Fibroblast of skin of left quadriceps (primary cell): ENCODE measurements at places on chromosomes 5 and 9.

DNA sequence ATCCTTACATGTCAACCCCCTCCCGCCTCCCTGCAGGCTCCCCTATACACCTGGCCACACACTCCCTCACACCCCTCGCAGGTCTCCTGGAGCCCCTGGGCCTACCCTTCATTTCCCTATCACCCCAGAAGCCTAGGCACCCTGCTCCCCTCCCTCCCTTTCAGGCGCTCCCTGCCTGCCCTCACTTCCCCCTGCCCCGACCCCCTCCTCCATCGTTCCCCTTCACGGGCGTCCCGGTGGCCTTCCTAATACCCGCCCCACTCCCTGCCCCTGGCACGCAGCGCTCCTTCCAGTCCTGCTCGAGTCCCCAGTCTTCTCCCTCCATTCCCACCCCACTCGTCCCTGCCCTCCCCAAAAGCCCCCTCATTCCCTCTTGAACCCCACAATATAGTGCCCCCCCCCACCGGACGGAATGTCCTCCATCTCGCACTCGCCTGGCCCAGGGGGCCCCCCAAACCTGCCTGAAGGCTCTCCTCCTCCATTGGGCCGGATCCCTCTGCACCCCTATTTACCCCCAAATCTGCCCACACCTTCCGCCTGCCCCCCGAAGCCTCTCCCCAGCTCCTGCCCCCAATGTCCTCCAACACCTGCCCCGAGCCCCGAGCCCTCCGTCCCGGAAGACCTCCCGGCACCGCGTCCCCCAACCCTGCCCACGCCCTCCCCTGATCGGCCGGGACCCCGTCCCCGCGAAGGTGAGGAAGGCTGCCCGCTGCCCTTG lies 746 bp downstream of the STRBP start:
- DNase-seq, result no peak

DNA sequence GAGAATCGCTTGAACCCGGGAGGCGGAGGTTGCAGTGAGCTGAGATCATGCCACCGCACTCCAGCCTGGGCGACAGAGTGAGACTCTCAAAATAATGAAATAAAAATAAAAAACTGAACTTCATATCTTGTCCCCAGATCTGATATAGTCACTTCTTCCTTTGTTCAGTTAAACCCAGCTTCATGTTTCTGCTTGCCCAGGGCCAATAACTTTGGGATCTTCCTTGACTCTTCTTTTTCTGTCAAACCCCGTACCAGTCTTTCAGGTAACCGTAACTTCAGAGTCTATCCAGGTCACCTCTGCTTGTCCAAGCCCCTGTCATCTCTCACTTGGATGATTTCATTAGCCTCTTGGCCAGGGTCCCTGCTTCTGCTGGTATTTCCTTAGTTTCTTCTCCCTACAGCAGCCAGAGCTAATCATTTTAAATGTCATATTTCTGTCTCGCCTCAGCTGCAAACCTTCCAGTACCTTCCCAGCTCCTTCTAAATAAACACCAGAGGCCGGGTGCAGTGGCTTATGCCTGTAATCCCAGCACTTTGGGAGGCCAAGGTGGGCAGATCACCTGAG lies 19.7 kb upstream of the ABL1 start:
- no peak for DNase-seq

DNA sequence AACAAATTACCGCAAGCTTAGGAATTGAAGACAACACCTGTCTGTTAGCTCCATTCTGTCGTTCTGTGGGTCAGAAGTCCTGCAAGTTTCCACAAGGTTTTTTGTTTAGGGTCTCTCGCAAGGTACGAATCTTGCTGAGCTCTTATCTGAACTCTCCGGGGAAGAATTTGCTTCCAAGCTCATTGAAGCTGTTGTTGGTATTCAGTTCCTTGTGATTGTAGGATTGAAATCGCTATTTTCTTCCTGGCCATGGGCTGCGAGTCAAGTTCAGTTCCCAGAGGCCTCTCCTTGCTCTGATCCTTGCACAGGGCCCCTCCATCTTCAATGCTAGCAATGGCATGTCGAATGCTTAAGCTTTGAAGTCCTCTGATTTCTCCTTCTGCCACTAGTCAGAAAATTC lies 53.5 kb upstream of the CNTLN start:
- no peak for DNase-seq

GRCh38 chr9:112080831-112081542 lies 94.1 kb downstream of the SUSD1 start:
- no peak for DNase-seq

GRCh38 chr5:40396317-40396716 lies 283.4 kb upstream of the PTGER4 start:
- no peak for DNase-seq

DNA sequence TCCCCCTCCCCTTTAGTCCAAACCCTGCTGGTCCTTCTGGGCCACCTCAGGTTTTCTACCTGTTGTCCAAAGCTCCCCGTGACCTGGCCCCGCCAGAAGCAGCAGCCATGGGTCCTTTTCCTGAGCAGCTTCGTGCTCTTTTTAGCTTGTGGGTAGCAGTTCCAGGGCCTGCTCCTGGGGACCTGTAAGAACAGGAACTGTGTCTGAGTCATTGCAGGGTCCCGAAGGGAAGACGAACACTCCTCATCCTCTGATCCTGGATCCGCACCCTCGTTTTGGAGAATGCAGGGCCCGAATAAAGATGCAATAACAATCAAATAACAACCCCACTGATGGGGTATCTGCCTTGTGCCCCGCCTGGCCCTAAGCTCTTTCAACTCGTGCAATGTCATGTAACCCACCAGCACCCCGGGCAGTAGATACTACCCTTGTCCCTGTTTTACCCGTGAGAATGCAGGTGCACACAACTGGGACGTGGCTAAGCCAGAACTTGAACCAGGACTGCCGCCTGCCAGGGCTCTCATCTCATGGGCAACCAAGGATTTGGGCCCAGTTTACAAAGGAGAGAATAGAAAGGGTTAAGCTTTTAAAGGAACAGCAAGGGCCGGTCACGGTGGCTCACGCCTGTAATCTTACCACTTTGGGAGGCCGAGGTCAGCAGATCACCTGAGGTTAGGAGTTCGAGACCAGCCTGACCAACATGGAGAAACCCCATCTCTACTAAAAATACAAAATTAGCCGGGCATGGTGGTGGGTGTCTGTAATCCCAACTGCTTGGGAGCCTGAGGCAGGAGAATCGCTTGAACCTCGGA lies 33.2 kb downstream of the NEK6 start:
- no peak for DNase-seq

GRCh38 chr9:89781838-89782540 lies 177.2 kb downstream of the GADD45G start:
- DNase-seq, result no peak

DNA sequence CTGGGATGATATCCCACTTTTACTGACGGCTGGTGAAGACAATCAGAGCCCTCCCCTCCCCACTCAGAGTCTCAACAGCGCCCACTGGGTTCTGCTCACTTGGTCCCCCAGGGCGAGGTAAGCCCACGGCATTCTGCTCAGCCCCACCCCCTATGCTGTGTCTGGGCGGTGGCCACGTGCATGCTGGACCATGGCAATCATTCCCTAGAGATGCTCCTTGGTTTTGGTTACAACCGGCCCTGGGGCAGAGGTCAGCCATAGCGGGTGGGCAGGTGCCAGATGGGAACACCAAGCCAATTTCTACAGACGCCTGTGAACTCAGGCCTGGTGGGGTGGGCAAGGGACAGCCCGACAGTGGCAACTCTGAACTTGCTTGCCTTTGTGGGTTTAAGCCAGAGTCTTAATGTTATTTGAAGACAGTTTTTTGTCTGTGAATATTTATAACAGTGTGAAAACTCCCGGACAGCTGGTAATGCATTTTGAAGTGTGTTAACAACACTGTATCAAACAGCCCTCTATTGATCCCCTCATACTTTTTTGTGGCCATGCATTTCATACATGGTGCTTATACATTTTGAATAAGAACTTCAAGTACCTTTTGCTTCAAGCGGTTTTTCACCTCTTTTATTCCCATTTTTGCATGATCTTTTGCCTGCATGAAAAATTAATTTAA lies 94.2 kb downstream of the CRB2 start:
- no peak for DNase-seq

DNA sequence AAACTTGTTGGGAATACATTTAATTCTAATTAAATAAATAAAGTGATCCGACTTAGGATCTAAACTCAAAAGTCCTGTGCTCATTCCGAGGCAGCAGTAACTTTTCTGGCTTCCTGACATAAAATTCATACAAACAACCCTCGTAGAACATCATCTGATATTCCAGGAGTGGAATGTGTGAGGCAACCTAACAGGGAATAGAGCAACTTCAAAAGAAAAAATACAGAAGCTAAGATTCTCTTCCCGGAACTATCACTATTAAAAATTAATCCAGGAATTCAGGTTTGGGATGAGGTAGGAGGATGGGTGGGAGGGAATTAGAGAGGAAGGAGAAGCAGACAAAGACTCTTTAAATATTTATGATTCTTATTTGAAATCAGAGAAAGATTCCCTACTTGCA lies 32.9 kb upstream of the TRIO start:
- DNase-seq, result no peak

- no peak for DNase-seq
Observed at GRCh38 chr9:2263111-2263510, 248.0 kb downstream of the SMARCA2 start.

GRCh38 chr9:81431641-81432040 lies 257.7 kb downstream of the TLE1 start:
- peak; percentile 20 for DNase-seq

GRCh38 chr9:137406876-137407589 lies 15.9 kb downstream of the EXD3 start:
- DNase-seq, result peak; percentile 18

DNA sequence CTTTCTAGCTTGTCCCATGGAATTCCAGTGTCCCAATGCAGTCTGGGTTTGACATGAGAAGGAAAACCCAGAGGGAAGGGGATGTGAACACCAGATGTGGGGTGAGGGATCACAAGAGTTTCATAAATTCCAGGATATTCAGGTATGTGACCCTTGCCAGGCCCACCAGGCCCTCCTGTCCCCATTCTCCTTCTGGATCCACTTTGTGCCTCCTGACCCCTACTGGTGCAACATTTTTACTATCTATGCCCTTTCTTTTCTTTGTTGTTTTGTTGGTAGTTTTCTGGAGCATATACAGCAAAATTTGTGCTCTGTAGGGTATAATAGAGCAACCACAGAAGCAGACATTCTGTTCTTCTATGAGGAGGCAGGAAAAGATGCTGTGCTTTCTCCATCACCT lies 597.0 kb upstream of the GRAMD2B start:
- DNase-seq, result no peak

- no peak for DNase-seq
Observed at GRCh38 chr9:125549039-125549438, 158.0 kb downstream of the MAPKAP1 start.

DNA sequence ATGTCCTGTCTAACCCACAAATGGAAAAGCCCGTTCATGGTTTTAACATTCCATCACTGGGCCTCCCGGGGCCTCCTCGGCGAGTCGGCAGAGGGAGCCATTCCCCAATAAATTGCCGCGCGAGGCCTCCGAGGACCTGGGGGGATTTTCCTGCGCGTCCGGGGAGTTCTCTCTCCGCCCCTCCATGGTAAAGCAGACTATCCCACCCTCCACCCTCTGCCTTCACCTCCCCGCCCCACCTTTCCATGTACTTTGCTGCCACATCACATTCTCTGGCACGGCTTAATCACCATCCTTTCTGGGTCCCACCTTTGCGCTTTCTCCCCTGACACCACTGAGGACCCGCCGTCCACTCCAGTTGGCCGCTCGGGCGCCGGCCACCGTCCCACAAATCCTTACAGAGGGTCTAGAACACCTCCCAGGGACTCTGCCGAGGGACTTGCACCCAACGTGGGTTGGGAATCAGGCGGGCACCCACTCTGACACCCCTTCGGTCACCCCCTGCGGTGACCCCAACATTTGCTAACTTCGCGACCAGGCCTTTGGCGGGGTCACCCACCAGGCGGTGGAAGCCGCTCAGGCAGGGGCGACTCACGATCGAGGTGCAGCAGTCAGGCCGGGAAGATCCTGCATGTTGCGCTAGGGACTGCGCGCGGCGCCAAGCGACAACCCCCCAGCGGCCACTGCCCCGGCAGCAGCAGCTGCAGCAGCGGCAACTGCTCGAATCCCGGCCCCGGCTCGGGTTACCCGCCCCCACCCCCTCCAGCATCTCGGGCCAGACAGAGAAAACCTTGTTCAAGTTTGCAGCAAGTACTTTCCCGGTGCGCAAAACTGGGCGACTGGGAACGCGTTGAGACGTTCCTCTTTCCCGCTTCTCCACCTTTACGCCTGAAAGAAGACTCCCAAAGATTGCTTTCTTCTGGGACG lies at the start of gene MEGF10:
MEGF10 (plus strand) TSS at position 778 of the 927 bp plus-strand sequence. CDS start 40,513 bp downstream, outside the sequence.
- DNase-seq, result no peak

- no peak for DNase-seq
Observed at GRCh38 chr9:14479163-14479560, 165.2 kb upstream of the NFIB start.

DNA sequence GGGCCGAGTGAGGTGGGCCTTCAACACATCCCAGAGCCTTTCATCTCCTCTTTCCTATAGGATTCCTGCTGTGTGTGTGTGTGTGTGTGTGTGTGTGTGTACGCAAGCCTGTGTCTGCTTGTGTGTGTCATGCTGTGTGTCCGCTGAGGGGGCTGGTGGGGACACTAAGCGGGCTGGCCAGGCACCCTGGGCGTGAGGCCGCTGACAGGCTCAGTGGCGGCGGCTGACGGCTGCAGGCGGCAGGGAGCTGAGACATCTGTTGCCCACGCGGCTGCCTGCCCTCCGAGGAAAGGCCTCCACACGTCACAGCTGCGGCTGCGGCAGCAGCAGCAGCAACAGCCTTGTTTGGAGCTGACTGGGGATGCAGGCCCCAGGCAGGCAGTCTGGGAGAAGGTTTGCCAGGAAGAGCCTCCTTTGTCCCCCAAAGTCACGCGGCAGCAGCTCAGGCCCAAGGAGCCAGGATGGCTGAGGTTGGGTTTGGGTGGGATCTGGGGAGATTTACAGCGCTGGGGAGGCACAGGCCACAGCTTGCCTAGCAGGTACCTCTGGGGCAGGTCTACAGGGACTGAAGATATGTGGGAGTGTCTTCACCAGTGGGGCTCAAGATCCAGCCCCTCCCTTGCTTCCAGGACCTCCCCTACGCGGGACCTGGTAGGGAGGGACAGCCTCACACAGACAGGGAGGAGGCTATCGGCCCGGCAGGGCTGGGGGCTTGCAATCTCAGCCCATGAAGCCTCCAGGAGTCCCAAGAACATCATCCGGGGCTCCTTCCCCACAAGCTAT lies 1.8 kb downstream of the PDLIM4 start:
- DNase-seq, result peak; percentile 76

GRCh38 chr5:149474198-149474597 lies 77.0 kb downstream of the CSNK1A1 start:
- no peak for DNase-seq

- DNase-seq, result no peak
Observed at GRCh38 chr5:57582578-57583070, 100.0 kb upstream of the ACTBL2 start.

DNA sequence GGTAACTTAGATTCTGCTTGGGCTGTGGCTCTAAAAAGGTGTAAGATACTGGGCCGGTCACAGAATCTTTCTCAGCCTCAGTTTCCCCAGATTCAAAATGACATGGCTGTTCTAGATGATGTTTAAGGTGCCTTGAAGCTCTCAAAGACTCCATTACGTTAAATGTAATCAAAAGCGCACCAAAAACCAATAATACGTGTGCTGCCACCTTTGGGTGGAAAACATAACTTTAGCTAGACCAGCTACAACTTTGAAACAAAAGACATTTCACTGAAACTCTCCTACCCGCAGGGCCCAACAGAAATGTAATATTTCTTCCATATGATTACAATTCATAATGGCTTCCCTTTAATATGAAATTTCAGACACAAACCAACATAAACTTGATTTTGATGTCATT lies 35.0 kb upstream of the PCSK5 start:
- DNase-seq, result peak; percentile 5

GRCh38 chr5:172857982-172858381 lies 23.9 kb downstream of the ERGIC1 start:
- DNase-seq, result no peak
